Left hindlimb (tissue), 1 donor: ENCODE measurements at places on chromosomes 3 and 15.

- no peak for DNase-seq
Observed at GRCh38 chr15:49693498-49693897, 72.7 kb downstream of the DTWD1 start.

GRCh38 chr3:159322322-159322939 is 520.6 kb downstream of the MFSD1 start:
- DNase-seq = no peak

- DNase-seq = no peak
Observed at GRCh38 chr3:9388562-9389272, 8.7 kb upstream of the SETD5 start.

- no peak for DNase-seq
Observed at GRCh38 chr15:86157606-86158293, 78.1 kb downstream of the AGBL1 start.

GRCh38 chr3:99866261-99866761 is 48.6 kb downstream of the CMSS1 start:
- no peak for DNase-seq

DNA sequence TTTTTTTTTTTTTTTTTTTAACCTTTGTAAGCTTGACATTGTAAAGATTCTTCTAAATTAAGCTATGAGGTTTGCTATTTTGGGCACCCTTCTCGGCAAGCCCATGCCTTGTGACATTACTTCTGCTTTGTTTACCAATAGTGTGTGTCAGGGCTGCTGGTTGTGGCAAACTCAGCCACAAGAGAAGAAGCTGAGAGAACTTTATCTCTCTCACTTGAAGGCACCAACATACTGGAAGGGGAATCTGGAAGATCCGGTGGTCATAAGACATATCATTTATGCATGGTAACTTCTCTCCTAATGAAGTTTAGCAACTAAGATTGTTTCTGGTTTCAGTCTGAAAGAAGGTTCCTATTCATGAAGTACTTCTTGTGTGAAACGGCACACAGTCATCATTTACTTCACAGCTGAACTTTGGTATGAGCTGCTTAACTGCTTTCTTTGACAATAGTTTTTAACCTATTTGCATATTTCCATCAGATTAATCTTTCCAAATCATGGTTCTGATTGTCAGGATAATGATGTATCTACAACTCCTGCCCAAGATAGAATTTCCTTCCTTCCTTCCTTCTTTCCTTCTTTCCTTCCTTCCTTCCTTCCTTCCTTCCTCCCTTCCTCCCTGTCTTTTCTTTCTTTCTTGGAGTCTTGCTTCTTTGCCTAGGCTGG is 189.3 kb downstream of the NFKBIZ start:
- no peak for DNase-seq

DNA sequence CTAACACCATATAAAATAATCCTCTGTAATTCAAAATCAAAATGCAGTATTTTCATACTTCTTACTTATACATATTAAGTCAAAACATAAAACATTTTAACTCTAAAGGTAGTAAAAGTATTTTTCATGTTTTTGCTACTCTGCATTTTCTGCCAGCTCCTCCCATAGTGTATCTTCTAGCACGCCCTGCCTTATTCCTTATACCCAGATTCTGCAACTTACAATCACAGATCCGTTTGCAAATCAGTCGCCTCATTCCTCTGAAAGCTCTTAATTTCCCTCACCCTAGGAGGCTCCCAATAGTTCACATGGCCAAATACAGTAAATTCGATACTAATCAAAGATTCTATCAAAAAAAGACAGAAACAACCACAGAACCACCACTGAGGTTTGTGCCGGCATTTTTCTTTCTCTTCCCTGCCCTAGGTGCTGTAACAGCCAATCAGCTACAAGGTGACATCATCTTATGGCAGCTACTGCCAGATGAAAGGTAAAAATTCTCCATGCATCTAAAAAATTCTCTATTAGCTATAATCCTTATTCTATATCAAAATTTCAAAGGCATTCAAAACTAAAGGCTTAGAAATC is 72.9 kb downstream of the CLASP2 start:
- DNase-seq = no peak

DNA sequence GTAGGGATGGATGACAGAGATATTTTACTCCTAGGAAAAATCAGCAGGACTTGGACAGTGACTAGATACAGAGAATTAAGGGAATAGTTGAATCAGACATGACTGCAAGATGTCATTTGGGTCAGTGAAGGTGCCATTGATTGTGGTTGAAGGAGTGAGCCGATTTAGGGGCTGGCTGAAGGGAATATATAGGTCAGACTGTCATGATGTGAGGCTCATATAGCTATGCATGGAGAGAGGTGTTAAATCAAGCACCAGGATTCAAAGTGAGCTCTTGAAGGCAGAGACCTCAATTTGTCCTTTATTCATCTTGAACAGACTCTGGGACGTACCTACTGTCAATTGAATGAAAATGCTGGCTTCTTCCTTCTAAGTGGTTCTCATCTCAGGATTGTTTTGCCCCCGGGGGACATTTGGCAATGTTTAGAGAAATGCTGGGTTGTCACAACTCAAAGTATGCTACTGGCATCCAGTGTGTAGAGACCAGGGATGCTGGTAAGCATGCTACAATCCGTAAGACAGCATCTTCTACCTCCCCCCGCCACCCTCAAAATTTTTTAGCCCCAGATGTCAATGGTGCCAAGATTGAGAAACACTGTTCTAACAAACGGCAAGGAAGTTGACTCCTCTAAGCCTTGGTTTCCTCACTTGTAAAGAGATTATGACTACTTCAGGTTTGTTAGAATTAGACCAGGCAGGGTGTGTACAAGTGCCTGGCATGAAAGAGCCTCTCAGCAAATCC is 7.8 kb downstream of the ATP2C1 start:
- no peak for DNase-seq

GRCh38 chr15:38563723-38564519 is 693 bp downstream of the RASGRP1 start:
- DNase-seq = peak; percentile 67

DNA sequence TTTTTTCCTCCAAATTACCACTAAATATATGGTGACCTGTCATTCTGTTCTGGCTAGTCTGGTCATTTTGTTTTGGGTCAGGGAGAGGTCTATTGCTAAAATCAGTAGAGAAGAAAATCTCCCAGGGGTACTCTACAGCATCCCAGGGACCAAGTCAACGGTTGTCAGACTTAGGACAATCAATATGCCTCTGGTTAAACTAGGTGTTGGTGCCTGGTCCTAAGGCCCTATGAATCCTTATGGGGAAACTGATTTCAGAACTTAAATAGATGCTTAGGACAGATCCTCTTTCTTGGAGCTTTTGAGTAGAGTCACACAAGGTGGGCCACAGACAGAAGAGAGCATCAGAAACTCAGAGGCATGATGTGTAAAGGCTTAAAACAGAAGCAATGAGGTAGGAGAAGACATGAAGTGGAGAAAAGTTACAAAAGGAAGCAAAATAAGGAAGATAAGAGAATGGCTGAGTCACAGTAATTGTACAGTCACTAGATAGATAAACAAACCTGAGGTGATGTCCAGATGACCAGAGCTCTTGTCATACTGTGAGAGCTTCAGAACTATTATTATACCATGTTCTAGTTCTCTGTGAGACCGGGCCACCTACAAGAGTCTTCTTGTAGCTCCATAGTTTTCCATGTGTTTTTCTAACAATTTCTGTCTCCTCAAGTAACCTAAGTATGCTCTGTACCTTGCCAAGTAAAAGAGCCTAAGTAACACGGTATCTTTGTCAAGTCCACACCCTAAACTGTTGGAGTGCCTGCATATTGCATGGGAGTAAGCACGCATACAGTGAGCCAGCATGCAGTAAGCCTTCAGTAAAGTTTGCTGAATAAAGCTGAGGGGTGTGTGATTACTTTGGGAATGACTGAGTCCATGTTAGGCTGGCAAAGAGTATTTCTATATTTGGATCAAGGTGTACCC is 44.6 kb upstream of the LEKR1 start:
- DNase-seq = no peak

GRCh38 chr3:38587548-38588131 is 61.8 kb downstream of the SCN5A start:
- peak; percentile 25 for DNase-seq

- no peak for DNase-seq
Observed at GRCh38 chr3:133361435-133361834, 38.4 kb upstream of the BFSP2 start.

- peak; percentile 74 for DNase-seq
Observed at GRCh38 chr3:149480326-149481017, 6.0 kb downstream of the TM4SF4 start.

DNA sequence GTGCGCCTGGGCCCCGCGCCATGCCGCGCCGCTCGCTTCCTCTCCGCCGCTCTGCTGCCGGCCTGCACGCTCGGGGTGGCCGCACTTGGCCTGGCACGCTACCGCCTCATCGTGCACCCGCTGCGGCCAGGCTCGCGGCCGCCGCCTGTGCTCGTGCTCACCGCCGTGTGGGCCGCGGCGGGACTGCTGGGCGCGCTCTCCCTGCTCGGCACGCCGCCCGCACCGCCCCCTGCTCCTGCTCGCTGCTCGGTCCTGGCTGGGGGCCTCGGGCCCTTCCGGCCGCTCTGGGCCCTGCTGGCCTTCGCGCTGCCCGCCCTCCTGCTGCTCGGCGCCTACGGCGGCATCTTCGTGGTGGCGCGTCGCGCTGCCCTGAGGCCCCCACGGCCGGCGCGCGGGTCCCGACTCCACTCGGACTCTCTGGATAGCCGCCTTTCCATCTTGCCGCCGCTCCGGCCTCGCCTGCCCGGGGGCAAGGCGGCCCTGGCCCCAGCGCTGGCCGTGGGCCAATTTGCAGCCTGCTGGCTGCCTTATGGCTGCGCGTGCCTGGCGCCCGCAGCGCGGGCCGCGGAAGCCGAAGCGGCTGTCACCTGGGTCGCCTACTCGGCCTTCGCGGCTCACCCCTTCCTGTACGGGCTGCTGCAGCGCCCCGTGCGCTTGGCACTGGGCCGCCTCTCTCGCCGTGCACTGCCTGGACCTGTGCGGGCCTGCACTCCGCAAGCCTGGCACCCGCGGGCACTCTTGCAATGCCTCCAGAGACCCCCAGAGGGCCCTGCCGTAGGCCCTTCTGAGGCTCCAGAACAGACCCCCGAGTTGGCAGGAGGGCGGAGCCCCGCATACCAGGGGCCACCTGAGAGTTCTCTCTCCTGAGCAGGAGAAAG is 951 bp downstream of the GPR62 start:
- DNase-seq = peak; percentile 75

DNA sequence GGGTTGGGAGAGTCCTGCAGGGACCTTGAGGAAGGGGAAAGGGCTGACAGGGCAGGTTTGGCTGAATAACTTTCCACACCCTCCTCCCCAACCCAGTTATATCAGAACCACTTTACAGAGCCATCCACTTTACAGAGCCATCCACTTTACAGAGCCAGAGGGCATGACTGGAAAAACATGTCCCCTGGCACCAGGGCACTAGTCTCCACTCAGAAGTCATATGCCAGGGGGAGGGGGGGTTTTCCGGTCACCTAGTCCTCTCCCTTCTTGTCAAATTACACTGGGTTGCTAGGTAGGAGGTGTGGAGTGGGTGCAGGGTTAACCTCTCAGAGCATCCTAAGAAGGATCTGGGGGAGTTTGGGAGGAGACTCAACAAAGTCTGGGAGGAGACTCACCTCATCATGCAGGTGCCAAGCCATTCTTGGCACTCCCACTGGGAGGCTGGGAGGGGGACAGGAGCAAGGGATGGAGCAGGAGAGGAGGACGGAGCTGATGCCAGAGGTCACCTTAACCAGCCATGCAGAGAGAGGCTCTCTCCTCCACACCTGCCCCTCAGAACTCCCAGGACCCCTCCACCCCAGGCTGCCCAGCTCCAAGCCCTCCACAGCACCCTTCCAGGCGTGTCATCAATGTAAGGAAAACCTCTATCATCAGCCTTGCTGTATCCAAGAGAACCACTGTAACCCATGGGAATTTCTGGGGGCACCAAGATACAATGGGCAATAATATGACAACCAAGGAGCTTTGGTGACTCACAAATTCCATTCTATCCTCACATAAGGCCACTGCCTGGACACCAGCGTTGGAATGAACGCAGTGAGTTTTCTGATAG is 1.7 kb downstream of the LRRC2 start:
- no peak for DNase-seq

GRCh38 chr3:195253923-195254432 is 17.0 kb downstream of the XXYLT1 start:
- no peak for DNase-seq

- peak; percentile 96 for DNase-seq
Observed at GRCh38 chr15:84716036-84716732, at the start of gene SEC11A. TSS of gene SEC11A (minus strand) at chr15:84716139. CDS start at chr15:84716075, 64 bp downstream.

- DNase-seq = no peak
Observed at GRCh38 chr3:191263850-191264249, 64.8 kb downstream of the OSTN start.

DNA sequence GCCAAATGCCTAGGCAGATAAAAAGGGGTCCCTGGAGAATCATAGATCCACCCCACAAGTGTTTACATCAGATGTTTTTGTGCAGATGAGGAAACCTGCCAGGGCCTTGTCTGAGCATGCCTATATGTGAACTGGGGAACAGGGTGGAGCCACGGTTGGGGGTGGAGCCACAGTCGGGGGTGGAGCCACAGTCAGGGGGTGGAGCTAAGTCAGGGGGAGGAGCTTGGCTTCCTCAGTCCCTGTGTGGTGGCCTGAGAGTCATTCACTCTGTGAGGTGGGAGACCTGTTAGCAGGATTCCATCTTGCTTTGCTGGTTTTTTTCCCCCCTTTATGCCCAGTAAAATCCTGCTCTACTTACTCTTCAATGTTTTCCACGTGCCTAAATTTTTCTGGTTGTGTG is 57.8 kb upstream of the TGFBR2 start:
- DNase-seq = no peak

- DNase-seq = no peak
Observed at GRCh38 chr3:41329881-41330280, 130.6 kb downstream of the CTNNB1 start.

- no peak for DNase-seq
Observed at GRCh38 chr15:35691891-35692867, 146.2 kb upstream of the DPH6 start.

DNA sequence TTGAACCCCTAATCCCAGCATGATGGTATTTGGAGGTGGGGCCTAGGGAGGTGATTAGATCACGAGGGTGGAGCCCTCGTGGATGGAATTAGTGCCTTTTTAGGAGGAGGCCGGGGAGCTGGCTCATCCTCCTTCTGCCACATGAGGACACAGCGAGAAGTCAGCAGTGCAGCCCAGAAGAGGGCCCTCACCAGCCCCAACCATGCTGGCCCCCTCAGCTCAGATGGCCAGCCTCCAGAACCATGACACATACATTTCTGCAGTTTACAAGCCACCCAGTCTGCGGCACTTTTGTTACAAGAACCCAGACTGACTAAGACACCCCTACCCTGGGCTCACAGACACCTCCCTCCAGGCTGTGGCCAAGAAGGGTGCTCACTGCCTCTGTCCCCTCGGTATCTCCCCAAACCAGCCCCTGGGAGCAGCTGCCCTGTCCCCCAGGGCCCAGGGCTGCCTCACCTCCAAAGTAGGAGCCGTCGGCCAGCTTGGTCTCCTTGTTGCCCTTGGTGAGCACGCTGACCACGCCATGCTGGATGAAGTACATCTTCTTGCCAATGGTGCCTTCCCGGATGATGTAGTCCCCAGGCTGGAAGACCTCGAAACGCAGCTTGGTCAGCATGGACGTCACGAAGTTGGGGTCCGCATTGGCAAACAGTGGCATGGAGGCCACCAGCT is 44.1 kb downstream of the HCN4 start:
- peak; percentile 8 for DNase-seq

- DNase-seq = no peak
Observed at GRCh38 chr3:52495777-52496602, 852 bp downstream of the STAB1 start.

GRCh38 chr3:128094295-128095151 is 29.1 kb downstream of the RUVBL1 start:
- DNase-seq = no peak

GRCh38 chr15:26521691-26522198 is 251.1 kb downstream of the GABRB3 start:
- no peak for DNase-seq
